ENCODE measurements at places on chromosomes 12 and 14.

GRCh38 chr14:81401420-81402122 lies 1.4 kb upstream of the STON2 start:
- no peak for DNase-seq

DNA sequence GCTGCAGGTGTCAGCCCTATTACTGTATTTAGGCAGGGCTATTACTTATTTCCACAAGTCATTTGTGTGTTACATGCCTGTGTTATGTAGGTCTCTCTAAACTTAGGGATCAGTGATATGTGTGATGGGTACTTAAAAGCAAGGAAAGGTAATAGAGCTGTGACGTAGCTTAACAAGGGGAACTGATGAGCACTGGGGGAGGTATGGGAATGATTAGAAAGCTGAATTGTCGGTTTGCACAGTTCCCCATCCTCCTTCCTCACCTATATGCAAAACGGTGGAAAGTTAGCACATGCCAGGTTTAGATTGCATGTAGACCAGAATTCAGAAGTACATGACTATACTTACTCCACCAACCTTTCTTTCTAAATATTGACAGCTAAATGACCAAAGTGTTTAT lies 494.3 kb upstream of the GARIN6 start:
- no peak for DNase-seq

- no peak for DNase-seq
Measured at GRCh38 chr12:15146585-15146984, 74.6 kb downstream of the RERG start.

DNA sequence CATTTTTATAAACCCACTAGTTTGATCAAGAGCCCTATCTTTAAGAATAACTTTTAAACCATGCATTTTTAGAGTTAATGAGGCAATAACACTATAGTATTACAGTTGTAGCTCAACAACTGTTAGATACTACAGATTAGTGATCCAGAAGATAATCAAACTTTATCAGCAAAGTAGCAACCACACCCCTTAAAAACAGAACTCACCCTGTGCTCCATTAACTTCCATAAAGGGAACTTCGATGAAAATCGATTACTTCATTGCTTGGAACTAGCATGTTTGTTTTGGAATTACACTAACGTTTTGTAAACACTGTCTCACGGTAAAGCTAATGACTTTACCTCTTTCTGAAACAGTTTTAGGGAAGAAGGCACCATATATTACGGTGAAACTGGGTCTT lies 1.4 kb downstream of the SGPP1 start:
- DNase-seq: peak; percentile 36

GRCh38 chr12:73585136-73585535 lies 952.5 kb upstream of the ATXN7L3B start:
- DNase-seq: no peak

DNA sequence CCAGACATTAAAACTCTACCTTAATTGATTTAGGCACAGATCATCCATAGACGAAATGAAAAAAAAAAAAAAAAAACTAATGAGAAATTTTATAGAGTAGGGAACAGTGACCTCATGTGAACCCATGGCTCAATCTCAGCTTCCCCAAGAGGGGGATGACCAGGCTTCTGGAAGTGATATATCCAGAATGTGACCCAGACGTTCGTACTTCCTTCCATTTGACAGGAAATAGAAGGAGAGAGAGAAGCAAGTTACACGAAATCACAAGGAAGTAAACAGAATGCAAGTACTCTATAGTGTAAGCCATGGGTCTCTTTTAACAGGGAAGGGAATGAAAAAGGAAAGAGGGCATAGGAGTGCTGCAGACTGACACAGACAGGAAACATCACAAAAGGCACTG lies 10.1 kb downstream of the FOXN3 start:
- no peak for DNase-seq

- DNase-seq: no peak
Measured at GRCh38 chr14:54881235-54881760, 21.3 kb downstream of the GCH1 start.

- DNase-seq: no peak
Measured at GRCh38 chr12:67430708-67431335, 161.7 kb downstream of the CAND1 start.

DNA sequence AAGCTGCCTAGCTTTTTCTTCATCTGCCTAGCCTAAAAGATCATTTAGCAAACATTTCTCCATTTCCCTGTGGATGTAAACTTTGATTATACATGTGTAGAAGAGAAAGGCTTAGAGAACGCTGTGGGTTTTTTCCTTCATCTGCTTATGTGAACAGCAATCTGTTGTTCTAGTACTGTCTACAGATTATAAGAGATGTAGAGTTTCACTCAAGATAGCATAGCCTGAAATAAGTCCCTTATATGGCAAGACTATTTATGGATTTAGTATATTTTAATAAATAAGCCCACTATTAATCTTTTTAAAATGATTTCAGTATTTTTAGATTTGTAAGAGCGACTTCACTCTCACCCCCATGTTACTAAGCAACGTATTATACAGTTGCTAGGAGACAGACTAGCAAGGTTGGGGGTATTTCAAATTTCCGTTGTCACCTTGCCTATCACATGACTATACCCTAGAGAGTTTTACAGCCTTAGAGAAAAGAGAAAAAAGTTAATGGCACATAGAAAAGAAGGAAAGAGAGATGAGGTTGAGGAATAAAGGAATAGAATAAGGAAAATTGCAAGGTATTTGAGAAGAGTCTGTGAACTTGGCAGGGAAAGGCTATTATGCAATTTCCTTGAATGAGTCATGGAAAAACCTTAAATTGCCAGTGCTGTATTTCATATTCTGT lies 12.2 kb upstream of the TUBA1A start:
- DNase-seq: peak; percentile 49

Measured in LNCaP clone FGC (cell line).